Aorta (tissue), 5 donors: ENCODE measurements at places on chromosomes 16 and 17. TPM values are rescaled to one million over a fixed set of nuclear protein-coding genes. Genes with fewer than 3 reads are reported as not detected.
A peak's percentile ranks its signal among the peaks of the same experiment; 100 is the strongest.

The KRTAP3-2 gene
- not detected for total RNA-seq

The TMEM88 gene
- 16.0 TPM for total RNA-seq

- no peak for DNase-seq
- no peaks in the 10 kb centered on the region for H3K4me1 ChIP-seq
- H3K4me3 ChIP-seq: no peak overlapping the region
- no peaks in the 10 kb centered on the region for H3K27me3 ChIP-seq
- H3K36me3 ChIP-seq: no peaks in the 10 kb centered on the region
Measured at GRCh38 chr16:88465387-88465983, 12.4 kb downstream of the ZFPM1 start.

DNA sequence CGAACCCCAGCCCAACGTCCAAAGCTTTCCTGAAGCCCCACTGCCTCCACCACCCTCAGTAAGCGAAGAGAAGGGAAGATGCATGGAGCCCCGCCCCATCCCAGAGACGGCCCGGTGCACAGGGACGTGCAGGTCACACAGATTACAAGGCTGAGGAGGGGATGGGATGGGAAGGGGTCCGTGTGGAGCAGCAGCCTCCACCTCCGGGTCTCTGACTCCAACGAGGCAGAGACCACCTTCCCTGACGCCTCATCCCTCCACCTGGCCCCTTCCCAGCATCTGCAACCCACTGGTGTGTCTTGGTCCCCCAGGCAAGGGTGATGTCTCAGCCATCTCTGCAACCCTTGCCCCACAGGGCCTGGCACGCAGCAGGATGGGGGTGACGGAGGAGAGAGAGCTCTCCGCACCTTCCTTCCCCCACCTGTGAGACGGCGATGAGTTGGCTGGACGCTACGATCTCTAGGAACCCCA lies 58.5 kb downstream of the TBC1D16 start:
- no peaks in the 10 kb centered on the region for H3K4me1 ChIP-seq
- H3K4me3 ChIP-seq: no peak overlapping the region
- peak; percentile 69 for DNase-seq
- no peaks in the 10 kb centered on the region for H3K27me3 ChIP-seq
- H3K27ac ChIP-seq: no peak overlapping the region
